Memory B cell (primary cell): ENCODE measurements at places on chromosomes 1 and 21.

DNA sequence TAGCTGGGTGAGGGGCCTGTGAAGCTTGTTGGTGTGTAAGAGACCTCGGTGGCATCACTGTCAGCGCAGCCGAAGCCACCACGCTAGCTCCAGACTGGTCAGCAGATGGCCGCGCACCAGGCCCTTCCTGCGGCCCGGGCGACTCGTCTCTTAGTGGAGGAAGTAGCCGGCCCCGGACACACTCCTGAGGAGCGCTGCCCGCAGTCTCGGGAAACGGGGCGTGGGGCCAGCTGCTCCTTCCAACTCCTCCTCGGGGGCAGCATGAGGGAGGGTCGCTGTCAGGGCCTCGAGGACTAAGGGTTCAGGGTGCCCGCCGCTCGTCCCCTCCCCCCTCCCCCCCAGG is 20.4 kb downstream of the H3-3A start:
- DNase-seq = no peak

GRCh38 chr1:88371436-88372023 is 312.5 kb upstream of the PKN2 start:
- DNase-seq = no peak

DNA sequence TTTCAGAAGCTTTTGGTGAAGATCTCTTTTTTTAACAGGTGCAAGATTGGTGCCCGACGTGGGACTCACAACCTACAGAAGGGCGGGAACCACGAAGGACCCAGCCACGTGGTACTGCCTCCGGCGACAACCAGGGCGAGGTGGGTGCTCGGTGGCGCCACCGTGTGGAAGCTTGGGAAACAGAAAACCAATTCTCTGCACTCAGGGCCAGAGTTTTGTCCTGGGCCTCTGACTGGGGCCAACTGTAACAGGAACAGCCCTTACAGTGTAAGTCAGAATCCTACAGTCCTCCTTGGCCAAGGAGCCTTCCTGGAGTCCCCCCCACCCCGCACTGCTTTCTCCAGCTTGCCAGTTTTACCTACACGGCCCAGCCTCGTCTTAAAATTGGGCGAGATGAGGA is 11.6 kb upstream of the S100A7A start:
- peak; percentile 34 for DNase-seq

DNA sequence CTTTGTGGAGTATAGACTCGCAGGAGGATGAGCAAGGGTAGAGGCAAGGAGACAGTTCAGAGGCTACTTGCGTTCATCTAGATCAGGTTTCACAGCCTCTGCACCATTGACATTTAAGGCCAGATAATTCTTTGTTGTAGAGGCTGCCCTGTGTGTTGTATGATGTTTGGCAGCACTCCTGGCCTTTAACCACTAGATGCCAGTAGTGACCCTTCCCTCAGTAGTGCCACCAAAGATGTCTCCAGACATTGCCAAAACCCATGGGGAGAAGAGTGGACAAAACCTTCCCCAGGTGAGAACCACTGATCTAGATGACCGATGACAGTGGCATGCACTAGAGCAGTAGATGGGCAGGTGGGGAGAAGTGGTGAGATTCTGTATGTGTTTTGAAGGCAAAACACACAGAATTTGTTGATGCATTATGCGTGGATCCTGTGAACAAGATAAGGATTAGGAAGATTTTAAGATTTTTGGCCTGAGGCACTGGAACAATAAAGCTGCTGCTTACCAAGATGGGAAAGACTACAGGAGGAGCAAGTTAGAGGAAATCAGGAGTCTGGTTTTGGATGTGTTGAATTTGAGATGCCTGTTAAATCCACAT is 9.9 kb upstream of the COG2 start:
- DNase-seq = no peak

- DNase-seq = no peak
Observed at GRCh38 chr1:51750218-51750617, 128.3 kb downstream of the NRDC start.

GRCh38 chr1:228366062-228366865 is 40.4 kb downstream of the TRIM11 start:
- DNase-seq = no peak

GRCh38 chr1:160366731-160367515 is at the start of gene NHLH1:
Gene NHLH1, plus strand, starts transcription at chr1:160367071. Its CDS starts 3,661 bp downstream, at chr1:160370732.
- DNase-seq = no peak

DNA sequence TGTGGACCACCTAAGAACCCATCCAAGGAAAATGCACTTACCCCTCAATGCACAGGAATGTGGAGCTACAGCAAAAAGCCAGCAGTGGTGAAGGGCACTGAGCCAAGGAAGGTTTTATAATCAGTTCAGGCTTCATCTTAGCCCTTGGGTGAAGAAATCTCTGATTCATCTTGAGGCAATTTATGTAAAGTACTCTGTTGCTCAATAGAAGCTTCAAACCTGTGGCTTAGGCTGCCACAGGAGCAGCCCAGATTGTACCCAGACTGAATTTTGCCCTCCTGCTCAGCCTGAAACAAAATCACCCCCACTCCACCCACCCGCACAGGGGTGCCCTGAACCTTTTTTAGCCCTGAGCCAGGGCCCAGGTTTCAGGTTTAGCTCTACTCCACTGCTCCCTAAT is at the start of gene S100A12:
TSS of gene S100A12 (minus strand) at position 111 of the 400 bp plus-strand sequence. CDS start 1,029 bp downstream, outside the sequence.
- DNase-seq = no peak

- no peak for DNase-seq
Observed at GRCh38 chr1:4754816-4755215, 100.4 kb downstream of the AJAP1 start.

DNA sequence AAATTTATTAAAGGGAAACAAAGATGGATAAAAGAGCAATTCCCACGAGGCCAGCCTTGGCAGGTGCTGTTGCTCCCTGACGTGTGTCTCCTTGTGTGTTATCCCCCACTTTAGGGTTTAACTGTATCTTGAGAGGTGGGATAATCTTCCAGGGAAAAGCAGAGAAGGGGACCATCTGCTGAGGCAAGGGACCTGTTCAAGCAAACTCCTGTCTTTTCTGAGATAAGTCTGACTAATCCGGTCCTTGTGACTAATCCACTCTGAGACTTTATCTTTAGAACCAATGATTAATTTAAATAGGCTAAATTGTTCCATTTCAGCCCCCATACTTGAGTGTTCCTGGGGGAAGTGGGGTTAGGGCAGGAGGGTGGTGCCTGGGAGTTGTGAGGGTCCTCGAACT is 163.6 kb downstream of the CAMTA1 start:
- DNase-seq = no peak

DNA sequence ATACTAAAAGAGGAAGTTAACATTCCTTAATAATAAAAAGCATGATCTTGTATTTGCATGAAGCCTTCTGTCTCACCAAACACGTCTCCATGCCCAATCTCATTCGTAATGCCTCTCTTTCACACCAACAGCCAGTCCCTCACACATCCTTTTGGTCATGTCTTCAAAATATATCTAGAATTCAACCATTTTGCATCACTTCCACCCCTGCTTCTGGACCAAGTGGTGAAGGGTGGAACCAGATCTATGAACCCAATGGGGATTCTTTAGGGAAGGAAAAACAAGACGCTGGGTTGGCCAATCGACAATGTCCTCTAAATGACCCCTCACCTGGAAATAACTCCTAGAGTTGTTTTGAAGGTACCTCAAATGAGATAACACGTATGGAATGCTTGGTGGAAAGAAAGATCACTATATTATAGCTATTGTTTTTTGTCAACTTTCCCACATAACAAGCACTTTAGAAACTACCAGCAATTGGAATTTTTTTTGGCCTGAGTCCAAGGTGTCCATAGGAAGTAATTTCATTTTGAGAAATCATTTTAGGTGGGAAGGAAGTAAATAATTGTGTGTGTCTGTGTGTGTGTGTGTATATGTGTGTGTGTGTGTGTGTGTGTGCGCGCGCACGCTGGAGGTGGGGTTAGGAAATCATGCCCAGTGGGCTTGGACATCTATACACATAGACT is at the start of gene KCNA10:
TSS of gene KCNA10 (minus strand) at position 51 of the 686 bp plus-strand sequence. CDS start 388 bp downstream, outside the sequence.
- no peak for DNase-seq

GRCh38 chr1:244056577-244056976 is 5.5 kb downstream of the ZBTB18 start:
- DNase-seq = no peak

DNA sequence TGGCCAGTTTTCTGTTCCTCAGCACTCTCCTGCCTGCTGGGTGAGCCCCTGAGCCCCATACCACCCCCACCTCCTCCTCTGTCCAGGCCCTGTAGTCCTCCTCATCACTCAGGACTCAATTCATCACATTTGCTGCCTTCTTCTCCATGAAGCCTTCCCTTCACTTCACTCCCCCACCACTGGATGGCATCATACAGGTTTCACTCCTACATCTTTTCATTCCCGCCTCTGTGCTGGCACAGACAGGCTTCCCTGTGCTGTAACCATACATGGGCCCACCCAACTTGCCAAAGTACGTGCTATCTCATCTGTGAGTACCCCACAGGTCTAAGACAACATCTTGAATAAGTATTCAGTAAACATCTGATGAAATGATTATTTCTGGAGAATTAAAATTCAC is 56.9 kb downstream of the SLC45A1 start:
- DNase-seq = no peak

GRCh38 chr1:60394436-60394835 is 320.9 kb upstream of the C1orf87 start:
- no peak for DNase-seq

DNA sequence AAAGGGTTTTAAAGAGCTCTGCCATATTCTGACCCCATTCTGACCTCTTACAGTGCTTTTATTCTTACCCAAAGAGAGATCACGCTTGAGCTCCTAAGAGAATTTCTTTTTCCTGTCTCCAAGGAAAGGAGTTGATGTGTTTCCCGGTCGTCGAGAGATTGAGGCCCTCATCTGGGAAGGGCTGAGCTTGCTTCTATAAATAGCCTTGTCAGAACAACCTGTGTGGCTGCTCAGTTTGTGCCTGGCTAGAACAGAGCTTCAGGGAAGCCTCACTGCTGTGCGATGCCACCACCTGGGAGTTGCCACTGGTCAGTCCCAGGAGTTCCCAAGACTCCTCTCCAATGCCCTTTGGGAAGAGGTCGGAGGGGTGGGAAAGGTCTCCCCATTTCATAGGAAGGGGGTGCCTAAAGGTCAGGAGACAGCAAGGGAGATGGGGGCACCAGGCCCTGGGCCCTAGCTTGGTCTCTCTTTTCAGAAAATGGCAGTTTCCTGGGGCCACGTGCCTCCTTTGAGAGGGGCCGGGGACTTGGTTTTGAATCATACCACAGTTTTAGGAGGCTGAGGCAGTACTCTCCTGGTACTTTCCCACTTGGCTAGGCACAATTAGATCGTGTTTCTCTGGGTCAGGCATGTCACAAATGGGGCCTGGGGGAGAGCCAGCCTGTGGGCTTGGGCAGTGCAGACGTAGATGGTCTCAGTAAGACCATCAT is 52.1 kb downstream of the EIF2D start:
- no peak for DNase-seq

GRCh38 chr1:27163093-27163492 is 8.2 kb upstream of the SLC9A1 start:
- no peak for DNase-seq

- no peak for DNase-seq
Observed at GRCh38 chr21:34771512-34772028, 102.8 kb downstream of the CLIC6 start.

GRCh38 chr1:23132033-23132432 is 36.6 kb downstream of the LUZP1 start:
- no peak for DNase-seq
